Naive thymus-derived CD4-positive, alpha-beta T cell (primary cell): ENCODE measurements at places on chromosomes 11 and 22. TPM values are rescaled to one million over a fixed set of nuclear protein-coding genes. Genes with fewer than 3 reads are reported as not detected.

Gene SLC6A5
- not detected for total RNA-seq

Gene TRIM3
- 7.0 and 8.1 TPM in 2 replicates for total RNA-seq

Gene CAPN5
- 4.2 TPM for total RNA-seq

Gene NKAPD1
- 22.9 and 23.0 TPM in 2 replicates for total RNA-seq

Gene INPP5J
- 0.24 TPM for total RNA-seq

Gene E2F8
- total RNA-seq, result not detected

Gene KRTAP5-1
- total RNA-seq, result not detected in 2 replicates

Gene TPBGL
- total RNA-seq, result 0.58 TPM

Gene KCNQ1
- total RNA-seq, result 41.4 TPM

Gene CABP4
- total RNA-seq, result 15.4 TPM

Gene HEPN1
- total RNA-seq, result not detected

Gene LMO2
- total RNA-seq, result 0.95 TPM

Gene ASPHD2
- total RNA-seq, result 1.8 TPM

Gene MCAM
- total RNA-seq, result 1.8 and 3.6 TPM in 2 replicates

Gene UPK3A
- total RNA-seq, result 0.61 TPM

Gene BIRC3
- 62.3 TPM for total RNA-seq

Gene KCNA4
- total RNA-seq, result not detected

Gene ART1
- total RNA-seq, result not detected

Gene KRTAP5-10
- not detected for total RNA-seq

Gene ADORA2A
- total RNA-seq, result 26.9 and 29.1 TPM in 2 replicates

Gene CRYBB3
- not detected for total RNA-seq

Gene PLAAT4
- total RNA-seq, result 162 and 170 TPM in 2 replicates

Gene LRRC55
- total RNA-seq, result not detected

Gene VSTM5
- not detected for total RNA-seq

Gene OR8H3
- not detected for total RNA-seq

Gene CYTH4
- 214 TPM for total RNA-seq

Gene SNX32
- total RNA-seq, result 0.81 TPM

Gene KIRREL3
- not detected for total RNA-seq

Gene ACTN3
- not detected for total RNA-seq

Gene SYT9
- not detected for total RNA-seq

Gene EHD1
- total RNA-seq, result 211 TPM

Gene OTOG
- total RNA-seq, result not detected

Gene TSPAN18
- 40.7 and 43.6 TPM in 2 replicates for total RNA-seq

Gene PHOX2A
- total RNA-seq, result not detected

Gene TMEM45B
- 3.3 TPM for total RNA-seq

Gene C1QTNF5
- total RNA-seq, result not detected

Gene NARS2
- 17.6 and 19.7 TPM in 2 replicates for total RNA-seq

Gene OR4C12
- not detected for total RNA-seq

Gene TMEM191B
- total RNA-seq, result not detected in 2 replicates

Gene P2RY2
- 5.3 TPM for total RNA-seq

Gene SIK2
- 12.9 TPM for total RNA-seq

Gene SMC1B
- total RNA-seq, result not detected

Gene TMPRSS4
- not detected for total RNA-seq
